ENCODE measurements at places on chromosomes 6 and 20.

DNA sequence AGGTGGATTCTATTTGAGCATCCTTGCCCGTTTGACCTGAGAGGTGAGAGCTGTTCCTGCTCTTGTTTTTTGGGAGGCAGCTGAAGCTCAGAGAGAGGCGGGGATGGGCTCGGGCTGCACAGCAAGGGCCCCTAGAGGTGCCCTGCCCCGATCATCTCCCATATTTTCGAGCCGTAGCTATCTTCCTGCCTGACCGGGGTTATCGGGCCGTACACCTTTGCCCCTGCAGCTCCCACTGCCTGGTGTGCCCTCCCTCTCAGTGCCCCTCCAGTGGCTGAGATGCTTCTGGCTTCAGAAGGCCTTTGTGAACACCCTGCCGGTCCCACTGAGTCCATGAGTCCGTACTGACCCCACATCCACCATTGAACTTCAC lies 6.7 kb downstream of the SRC start:
- DNase-seq, result no peak

DNA sequence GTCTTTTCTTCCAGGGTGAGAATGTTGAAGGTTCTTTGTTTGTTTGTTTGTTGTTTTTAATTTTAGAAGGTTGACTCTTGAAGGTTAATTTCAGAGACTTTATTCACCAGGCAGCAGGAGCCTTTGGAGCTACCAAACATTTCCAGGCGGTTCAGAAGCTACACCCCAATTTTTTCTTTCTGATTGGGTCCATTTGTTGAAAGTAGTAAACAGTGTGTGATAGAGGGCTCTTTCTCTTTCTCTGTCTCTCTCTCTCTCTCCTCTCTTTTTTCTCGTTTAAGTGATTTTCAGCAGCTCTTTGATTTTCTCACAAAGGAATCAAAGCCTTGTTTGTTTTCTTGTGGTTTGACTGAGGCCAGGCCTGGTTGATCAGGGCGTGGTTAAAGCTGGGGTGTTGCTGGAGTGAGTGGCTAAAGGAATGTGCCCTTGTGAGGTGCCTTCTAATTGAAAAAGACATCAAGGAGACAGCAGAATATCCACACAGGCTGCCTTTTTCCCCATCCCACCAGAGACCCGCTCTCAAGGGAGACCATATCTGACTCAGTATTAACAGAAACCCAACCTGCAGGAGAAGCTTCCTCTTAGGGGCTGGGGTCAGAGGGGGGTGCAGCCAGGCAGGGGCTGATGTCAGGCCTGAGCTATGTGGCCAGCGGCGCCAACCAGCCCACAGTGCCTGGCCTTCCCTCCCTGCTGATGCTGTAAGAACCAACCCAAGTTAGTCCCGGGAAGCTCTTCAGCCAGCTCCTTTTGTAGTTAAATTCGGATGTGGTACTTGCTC lies 40.4 kb upstream of the NAA20 start:
- no peak for DNase-seq

- DNase-seq, result peak; percentile 48
Observed at GRCh38 chr20:10501402-10501801, 66.3 kb downstream of the SLX4IP start.

DNA sequence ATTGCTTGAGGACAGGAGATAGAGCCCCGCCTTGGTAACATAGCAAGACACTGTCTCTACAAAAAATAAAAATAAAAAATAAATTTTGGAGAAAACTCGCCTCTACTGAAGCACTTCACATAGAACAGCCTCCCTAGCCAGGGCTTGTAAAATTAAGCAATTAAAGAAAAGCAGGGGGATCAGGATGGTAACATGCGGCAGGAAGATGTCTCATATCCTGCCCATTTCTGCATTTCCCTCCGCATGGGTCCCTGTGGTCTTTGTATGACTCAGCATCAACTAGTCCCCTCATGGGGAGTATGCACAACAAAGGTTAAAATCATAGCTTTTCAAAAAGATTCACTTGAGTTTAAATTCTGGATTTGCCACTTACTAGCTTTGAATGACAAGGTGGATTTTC lies 379.0 kb downstream of the EPHA7 start:
- no peak for DNase-seq

- DNase-seq, result no peak
Observed at GRCh38 chr6:40807484-40807883, 220.3 kb upstream of the LRFN2 start.

GRCh38 chr20:38290829-38291814 lies 12.8 kb upstream of the BPI start:
- DNase-seq, result no peak

Data from activated CD8-positive, alpha-beta T cell treated with anti-CD3 and anti-CD28 coated beads, Interleukin-2, amount 10 ng/mL, durations not matched to agents 7 days and 5 days (primary cell).